ENCODE measurements at places on chromosomes 16 and 17.

DNA sequence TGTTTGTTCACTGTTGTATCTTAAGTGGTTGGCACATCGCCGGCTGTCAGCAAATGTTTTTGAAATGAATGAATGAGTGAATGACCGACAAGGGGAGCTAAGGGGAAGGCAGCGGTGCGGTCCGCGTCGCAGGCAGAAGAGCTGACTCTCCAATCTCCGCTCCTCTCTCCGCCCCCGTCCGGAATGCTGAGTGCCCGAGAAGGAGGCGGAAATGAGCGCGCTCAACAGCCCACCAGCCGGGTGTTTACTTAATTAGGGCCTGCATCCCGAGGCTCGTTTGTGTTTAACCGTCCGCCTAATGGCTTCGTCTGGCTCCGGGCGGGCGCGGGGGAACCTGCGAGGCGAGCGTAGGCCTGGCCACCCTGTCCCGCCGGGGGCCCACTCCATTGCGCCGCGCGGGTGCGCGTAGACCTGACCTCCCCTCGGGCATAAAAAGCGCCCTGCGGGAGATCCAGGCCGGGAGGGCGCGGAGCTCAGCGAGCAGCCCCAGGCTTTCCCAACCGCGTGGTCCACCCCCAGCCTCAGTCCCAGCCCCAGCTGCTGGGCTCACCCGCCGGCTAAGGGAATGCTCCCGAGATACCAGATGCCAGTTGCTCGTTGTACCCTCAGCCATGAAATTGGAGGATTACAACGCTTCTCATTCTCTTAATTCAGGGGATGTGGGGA is 2.5 kb upstream of the CDH3 start:
- no peak for DNase-seq

DNA sequence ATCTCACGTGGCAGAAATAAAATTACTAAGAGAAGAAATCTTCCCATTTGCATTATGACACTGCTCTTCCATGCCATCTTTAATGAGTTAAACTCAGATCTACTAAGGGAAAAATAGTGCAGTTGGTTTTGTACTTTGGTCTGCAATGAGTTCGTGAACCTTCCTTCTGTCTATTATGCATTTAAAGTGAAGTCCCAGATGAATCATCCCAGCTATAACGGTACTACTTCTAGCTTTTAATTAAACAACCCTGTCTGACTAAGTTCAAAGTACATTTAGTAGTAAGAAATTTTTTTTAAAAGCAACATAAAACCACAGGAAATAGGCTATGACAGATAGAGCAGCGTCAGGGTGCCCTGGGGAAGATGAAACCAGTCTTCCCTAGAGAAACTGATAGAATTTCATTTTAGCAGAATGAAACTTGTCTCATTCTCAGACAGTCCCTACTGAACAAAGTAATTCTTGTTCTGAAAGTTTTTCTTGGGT is 1.8 kb downstream of the TMIGD1 start:
- DNase-seq = no peak

DNA sequence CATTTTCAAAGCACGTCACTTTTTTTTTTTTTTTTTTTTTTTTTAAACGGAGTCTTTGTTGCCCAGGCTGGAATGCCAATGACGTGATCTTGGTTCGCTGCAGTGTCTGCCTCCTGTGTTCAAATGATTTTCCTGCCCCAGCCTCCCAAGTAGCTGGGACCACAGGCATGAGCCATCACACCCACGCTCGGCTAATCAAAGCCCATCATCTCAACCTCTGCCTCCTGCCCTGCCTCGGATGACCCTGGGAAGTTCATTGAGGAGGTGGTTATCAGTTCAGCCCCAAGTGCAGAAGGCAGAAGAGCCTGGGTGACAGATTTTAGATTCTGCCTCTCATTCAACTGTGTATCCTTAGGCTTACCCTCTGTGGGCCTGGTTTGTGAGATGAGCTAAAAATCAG is 484.9 kb upstream of the EEF2KMT start:
- DNase-seq = no peak

GRCh38 chr16:81973737-81974136 is 37.5 kb downstream of the SDR42E1 start:
- DNase-seq = no peak

All from stimulated activated CD8-positive, alpha-beta memory T cell treated with anti-CD3 and anti-CD28 coated beads, Interleukin-2, amount 100 ng/mL, for 1 hour (primary cell).